NCI-H2029 treated with DMSO at 0.1 percent for 48 hours (cell line): ENCODE measurements at places on chromosomes 16 and 17.
A peak's percentile ranks its signal among the peaks of the same experiment; 100 is the strongest.

- no peak for DNase-seq
These were observed 24.5 kb upstream of the HS3ST2 start for GRCh38 chr16:22789281-22789945.

GRCh38 chr16:15754821-15755534, 101.8 kb downstream of the MYH11 start:
- DNase-seq: no peak

GRCh38 chr17:14205992-14206461, 30.6 kb downstream of the CDRT15 start:
- DNase-seq: peak; percentile 29

DNA sequence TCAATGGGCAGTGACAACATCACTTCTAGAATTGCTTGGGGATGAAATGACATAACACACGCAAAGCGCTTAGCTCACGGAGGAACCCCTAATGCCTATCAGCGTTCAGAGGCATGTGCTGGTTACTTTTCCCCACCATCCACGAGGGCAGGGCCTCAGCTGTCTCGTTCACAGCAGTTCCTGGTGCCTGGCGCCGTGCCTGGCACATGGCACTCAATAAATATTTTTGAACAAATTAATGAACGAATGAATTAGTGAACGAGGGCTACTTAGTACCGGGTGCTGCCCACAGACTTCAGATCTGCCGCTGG, 14.1 kb upstream of the CIBAR2 start:
- no peak for DNase-seq
